ENCODE measurements at places on chromosomes 11 and 22.

DNA sequence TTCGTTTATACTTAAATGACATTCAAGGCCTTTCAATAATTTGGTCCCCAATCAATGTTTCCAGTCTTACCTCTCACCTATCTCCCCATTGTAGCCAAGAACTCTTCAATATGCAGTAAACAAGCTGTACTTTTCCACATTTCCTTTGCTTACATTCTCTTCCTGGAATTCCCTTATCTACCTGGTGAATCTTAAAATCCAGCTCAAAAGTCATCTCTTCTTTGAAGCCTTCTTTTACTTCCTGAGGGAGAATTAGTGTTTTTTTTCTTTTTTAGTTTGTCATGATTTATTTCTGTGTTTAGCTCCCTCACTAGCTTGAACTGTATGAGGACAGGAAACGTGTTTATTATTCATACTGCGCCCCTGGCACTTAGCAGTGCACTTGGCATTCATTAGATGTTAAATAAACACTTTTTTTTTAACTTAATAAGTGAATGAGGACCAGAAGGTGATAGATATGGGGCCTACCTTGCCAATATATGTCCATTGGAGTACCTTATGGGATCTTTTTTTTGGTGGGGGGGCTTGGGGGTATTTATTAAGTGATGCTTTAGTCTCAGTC is 4.9 kb upstream of the PTS start:
- DNase-seq: no peak

- DNase-seq: no peak
Observed at GRCh38 chr11:27414644-27415043, 51.6 kb upstream of the CCDC34 start.

GRCh38 chr22:43185860-43186261 is 1.1 kb downstream of the TTLL12 start:
- DNase-seq: no peak

DNA sequence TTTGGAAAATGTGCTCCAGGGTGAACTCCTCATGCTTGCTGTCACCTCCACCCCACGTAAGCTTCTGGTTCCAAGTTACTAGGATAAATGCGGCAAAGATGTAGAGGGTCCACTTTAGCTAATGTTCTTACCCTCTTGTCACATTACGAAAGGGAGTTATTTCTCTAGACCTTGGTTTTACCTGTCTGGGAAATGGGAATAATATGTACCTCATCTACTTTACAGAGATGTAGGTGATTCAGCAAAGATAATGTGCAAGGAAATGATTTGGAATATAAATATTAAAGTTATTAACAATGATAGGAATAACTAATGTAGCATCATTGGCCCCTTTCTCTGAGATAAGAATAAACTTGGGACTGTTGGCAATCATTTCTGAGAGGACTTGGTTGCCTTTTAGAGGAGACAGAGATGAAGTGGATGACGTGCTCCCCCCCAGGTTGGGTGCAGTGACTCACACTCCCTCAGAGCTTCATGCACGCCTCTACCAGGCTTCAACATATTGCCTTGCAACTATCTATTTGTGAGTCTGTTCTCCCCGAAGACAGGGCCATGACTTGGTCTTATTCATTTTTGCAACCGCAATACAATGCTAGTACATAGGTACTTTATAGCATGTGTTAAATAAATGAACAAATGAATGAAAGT is 97.1 kb downstream of the ME3 start:
- no peak for DNase-seq

DNA sequence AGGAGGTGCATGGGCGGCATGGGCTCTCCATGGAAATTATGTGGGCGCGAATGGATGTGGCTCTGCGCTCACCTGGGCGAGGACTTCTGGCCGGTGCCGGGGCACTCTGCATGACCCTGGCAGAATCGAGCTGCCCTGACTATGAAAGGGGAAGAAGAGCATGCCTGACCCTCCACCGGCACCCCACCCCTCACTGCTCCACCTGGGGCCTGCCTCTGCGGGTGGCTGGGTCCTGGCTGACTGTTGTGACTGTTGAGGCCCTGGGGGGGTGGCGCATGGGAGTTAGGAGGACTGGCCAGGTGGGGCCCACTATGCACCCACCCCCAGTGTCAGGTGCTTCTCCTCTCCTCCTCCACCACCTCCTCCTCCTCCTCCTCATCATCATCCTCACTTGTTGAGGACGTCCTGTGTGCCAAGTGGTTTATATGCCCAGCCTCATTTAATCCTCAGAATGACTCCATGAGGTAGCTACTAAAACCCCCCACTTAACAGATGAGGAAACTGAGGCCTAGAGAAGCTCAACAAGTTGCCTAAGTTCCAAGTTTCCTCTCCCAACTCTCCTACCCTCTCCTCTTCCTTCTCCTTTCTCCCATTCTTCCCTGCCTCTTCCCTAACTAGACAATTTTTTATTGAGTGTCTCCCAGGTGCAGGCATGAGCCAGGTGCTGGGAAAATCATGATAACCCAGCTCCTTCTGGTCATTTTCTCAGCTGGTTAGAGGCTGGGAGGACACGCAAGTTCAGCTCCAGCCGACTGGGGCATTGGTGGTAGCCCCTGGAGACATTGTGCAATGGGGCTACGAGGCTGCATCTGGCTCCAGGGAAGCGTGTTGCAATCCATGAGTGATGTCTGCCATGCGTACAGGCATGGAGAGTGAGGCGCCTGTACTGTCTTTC is 2.3 kb downstream of the MYEOV start:
- no peak for DNase-seq

GRCh38 chr11:116972691-116973090 is 125.5 kb downstream of the SIK3 start:
- DNase-seq: no peak

- no peak for DNase-seq
Observed at GRCh38 chr22:50694099-50694605, 21.5 kb downstream of the SHANK3 start.

- DNase-seq: no peak
Observed at GRCh38 chr11:113162592-113162962, 151.8 kb upstream of the TTC12 start.

DNA sequence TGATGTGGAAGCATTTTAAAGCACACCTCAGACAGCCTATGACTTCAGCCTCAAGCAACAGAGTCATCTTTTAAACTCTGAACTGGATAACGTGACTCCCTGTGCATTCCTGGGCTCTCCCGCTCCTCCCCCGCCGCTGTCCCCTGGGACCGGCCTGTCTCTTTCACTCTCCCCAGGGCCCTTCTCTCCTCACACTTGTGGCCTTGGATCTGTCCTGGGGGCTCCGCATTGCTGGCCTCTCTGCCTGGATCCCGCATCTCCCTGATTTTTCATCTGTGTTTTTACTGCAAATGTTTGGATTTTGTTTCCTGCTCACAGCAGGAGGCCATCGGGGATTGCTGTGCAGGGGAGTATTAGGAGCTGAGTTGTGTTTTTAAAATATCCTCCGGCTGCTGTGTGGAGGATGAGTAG is 15.4 kb downstream of the C11orf24 start:
- DNase-seq: no peak

- DNase-seq: no peak
Observed at GRCh38 chr11:8068605-8069221, 12.3 kb upstream of the TUB start.

- no peak for DNase-seq
Observed at GRCh38 chr22:31611061-31611760, 50.8 kb downstream of the PISD start.

GRCh38 chr11:1541474-1542204 is 30.4 kb downstream of the DUSP8 start:
- DNase-seq: no peak

DNA sequence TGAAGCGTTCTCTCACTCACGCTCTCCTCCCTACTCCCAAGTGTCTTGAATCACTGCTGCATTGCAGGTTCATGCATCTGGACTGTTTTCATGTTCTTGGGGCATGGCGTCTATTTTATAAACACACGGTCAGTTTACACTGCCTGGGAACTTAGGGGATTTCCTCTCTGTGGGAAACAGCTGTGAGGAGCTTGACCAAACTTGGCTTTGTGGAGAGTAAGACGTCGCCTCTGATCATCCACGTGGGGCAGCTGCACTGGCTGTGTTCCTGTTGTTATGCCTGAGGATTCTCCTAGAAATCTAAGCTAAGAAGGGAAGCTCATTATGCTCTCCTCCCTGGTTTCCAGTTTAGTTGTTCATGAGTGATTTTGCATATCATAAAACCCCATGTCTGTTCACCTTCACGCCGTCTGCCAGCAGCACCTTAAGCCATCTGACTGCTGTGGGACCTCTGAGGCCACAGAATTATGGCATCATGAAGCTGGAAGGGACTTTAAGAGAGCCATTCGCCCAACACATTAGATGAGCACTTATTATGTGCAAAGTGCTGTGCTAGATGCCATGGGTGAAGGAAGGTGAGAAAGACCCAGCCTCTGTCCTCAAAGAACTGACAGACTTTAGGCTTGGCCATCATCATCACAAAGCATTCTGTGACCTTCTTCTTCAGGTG is 38.8 kb upstream of the POU2AF1 start:
- no peak for DNase-seq

DNA sequence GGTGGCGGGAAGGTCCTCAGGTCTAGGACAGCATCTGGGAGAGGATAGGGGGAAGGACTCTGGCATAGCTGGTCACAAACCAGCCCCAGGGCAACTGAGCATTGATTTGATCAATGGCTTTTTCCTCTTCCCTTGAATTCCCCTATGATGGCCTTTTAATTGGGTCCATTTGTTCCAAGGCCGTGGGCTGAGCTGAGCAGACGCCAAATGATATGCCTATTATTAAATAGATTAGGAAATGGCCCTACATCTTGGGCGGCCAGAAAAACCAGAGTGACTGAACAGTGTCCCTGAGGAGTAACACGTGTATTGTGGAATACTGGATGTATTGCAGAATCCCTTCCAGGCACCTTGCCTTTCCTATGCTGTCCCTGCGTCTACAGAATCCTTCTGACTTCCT is 26.7 kb upstream of the P2RY6 start:
- no peak for DNase-seq

GRCh38 chr22:27317971-27318428 is 483.6 kb downstream of the MN1 start:
- no peak for DNase-seq

DNA sequence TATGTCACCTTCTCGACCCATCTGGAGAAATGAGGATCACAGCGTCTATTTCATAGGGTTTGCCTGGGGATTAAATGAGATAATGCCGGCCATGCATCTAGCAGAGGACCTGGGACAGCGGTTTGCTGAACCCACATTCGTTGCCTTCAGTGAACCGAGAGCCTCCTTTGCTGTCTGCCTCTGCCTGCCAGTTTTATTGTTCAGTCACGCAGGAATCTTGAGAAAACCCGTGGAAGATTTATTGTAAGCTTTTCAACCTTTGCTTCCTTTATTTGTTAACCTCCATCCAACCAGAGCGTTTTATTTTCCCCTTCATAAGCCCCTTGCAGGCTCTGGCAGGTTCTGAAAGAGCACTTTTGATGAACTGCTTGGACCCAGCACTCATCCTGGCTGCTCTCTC is 202.3 kb upstream of the SYN3 start:
- no peak for DNase-seq

DNA sequence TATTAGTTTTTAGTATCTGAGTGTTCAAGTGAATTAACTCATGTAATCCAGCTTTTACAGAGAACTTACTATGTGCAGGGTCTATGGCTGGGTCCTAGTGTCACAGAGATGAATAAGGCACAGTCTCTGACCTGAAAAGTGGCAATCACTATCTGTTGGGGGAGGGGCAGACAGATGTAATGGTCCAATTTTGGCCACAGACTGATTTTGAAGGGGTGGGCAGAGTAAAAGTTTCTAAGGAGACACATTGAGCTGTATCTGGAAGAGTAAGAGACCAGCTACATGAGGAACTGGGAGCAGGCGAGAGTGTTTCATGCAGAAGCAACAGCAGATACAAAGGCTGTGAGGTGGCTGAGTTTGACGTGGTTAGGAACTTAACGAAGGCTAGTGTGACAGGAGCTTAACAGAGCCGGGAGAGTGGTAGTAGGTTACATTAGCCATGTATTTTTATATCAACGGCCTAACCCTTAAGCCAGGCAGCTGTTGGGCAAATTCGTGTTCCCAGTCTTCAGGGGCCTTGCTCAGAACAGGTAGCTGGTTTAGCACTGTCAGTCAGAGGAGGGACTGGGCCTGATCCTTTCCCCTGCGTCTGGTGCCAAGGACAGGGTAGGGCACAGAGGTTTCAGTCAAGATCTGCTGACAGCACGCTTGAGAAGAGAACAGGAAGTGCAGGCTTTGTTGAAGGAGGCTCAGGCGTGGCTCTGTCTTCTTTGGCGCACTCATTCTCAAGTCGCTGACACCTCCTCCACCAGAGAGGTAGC is 1.4 kb upstream of the STIM1 start:
- no peak for DNase-seq

DNA sequence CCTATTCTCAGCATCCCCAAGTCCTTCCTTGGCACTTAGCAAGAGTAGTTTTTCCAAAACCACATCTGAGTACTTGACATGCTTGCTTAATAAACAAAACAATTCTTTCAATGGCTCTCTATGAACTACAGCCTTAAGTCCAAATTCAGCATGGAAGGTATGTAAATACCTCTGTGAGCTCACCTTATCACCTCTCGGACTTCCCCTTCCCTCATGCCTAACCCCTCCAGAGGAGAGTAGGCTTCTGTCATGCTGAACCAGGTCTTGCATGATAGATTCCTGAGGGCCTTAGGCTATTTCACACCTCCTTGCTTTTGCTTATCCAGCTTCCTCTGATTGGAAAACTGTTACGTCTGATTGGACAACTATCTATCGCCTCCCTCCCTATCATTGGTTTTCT is 312.9 kb upstream of the CCDC90B start:
- DNase-seq: no peak

DNA sequence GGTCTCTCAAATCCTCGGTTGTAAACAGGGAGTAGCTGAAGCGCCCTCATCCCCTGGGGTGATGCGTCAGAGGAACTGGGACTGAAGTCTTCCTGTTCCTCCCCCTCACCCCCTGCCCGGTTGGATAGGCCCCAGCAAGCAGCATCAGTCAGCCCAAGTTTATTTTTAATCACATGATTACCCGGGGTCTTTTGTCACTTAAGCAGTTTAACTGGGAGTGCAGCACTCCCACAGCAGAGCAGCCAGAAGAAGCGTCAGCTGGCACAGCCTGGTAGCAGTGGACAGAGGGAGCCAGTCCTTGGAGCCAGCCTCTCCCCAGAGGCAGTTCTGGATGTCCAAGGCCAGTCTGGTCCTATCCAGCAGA is 342.1 kb downstream of the CTTN start:
- no peak for DNase-seq

GRCh38 chr11:45741582-45741981 is 63.4 kb upstream of the SLC35C1 start:
- DNase-seq: no peak

DNA sequence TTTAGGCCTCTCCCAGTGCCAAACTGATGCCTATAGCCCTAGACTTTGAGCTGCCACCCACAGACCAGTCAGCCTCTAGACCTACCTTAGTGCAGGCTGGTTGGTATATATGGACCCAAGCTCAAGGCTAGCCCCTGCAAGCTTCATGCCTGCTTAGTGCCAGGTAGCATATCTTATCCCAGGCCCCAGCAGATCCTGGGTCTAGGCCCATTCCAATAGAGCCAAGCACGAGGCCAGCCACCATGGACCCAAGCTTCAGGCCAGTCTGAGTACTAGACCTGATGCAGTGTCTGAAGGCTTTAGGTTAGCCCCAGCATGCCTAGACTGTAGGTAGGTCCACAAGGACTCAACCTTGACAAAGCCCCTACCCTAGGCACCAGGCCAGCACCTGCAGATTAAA is 1081.7 kb downstream of the JRKL start:
- DNase-seq: no peak

GRCh38 chr11:67354075-67355022 is 1.0 kb upstream of the POLD4 start:
- DNase-seq: no peak

GRCh38 chr11:3004481-3004880 is 12.4 kb upstream of the NAP1L4 start:
- DNase-seq: no peak

GRCh38 chr11:58573451-58574104 is 2.1 kb downstream of the LPXN start:
- DNase-seq: no peak

Measured in stimulated activated CD4-positive, alpha-beta T cell treated with anti-CD3 and anti-CD28 coated beads, Interleukin-1b, Interleukin-23, amount 100 ng/mL, for 1 hour (primary cell).